D721Med (cell line): ENCODE measurements at places on chromosomes 2 and 18.

DNA sequence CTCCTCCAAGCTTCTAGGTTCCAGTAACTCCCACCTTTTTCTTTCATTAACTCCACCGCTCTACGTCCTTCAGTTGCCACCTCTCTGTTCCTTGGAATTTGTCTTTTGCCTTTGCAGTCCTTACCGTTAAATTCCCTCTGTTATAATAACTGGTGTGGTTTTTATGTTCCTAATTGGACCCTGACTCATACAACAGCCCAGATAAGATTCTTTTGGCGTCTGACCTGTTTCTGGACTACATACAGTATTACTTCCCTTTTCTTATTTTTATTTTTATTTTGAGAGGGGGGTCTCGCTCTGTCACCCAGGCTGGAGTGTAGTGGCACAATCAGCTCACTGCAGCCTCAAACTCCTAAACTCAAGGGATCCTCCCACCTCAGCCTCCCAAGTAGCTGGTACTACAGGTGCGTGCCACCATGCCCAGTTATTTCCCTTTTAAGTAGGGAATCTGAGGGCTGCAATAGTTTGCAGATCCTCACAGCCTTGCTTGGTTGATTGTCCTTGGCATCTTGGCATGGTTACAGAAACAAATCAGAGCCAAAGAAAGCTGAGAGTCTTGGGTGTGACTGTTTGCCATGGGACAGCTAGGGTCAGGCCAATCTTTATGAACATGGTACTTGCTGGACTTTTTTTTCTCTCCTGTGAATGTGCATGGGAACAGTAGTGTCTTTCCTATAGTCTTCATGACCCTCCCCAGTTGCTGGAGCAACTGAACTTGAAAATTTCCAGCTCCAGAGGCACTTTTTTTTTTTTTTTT, 22.0 kb downstream of the TCF23 start:
- no peak for DNase-seq

GRCh38 chr2:24945907-24946306, 25.8 kb downstream of the DNAJC27 start:
- no peak for DNase-seq

DNA sequence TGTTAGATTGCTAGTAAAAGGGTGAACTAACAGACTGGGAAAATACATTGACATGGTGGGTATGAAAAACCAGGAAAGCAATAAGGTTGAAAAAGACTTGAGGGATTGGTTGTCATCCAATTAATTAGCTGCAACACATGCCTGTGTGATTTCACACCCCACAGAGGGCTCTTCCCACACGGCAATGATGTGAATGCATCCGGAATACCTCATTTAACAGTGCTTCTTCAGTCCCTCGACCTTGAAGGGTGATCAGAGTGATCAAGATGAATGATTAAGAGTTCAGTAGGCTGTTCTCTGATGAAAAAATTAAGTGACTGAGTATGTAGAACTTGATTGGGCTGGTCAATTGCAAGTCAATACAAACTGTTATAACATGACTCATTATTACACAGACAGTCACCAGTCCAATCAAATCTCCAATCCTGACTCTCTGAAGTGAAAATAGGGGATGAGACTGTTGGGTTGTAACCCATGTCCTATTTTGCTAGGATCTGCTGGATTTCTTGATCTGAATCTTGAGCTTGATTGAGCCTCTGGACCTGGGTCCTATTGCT, 924.9 kb upstream of the FAM98A start:
- no peak for DNase-seq

DNA sequence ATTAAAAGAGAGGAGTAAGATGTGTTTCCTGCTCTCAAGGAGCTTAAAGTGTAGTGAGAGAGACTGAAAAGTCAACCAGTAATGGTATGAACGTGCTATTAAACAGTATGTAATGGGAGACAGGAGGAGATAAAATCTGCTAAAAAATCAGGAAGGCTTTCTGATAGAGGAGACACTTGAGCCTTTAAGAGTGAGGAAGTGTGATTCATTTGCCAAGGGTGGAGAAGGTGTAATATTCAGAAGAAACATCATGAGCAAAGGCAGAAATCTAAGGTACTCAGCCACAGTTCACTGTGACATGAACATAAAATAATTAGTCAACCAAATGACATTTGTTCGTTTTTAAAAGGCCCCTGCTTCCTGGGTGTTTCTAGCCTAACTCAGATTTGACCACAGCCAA, 137.8 kb upstream of the SKOR2 start:
- DNase-seq = no peak

DNA sequence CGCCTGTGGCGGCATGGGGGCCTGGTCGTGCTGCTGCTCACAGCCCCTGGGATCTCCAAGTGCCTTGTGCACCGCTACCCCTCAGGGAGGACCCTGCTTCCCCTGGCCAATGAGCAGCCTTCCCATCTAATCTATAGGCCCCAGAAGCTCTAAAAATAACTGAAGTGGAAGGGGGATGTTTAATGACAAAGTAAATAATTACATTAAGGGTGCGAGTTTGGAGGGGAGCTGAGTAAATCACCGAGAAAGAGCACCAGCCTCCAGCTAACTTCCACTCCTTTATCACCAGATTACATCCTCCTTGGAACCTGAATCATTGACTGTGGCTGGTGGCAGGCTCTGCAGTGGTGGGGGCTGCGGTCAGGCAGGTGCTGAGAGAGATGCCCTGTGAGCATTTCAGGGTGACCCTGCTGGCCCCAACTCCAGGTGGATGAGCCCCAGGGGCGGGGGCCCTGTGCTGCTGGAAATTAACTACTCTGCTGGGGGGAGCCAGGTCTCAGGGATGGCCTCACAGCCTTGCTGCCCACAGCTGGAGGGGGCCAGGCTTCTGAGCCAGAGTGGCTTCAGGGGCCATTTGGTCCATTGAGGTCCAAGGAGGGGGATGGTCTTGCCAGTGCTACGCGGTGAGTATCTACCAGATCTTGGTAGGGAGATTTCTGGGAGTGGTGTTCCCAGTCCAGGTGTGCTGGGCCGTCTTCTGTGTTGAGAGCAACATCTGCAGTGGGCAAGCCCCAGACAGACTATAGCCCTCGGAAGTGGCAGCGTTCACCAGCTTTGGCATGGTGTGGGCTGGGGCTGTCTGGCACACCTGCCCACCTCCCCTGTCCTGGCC, 74.2 kb downstream of the GLI2 start:
- no peak for DNase-seq

- DNase-seq = no peak
Measured at GRCh38 chr2:160581035-160581434, 87.4 kb upstream of the RBMS1 start.

DNA sequence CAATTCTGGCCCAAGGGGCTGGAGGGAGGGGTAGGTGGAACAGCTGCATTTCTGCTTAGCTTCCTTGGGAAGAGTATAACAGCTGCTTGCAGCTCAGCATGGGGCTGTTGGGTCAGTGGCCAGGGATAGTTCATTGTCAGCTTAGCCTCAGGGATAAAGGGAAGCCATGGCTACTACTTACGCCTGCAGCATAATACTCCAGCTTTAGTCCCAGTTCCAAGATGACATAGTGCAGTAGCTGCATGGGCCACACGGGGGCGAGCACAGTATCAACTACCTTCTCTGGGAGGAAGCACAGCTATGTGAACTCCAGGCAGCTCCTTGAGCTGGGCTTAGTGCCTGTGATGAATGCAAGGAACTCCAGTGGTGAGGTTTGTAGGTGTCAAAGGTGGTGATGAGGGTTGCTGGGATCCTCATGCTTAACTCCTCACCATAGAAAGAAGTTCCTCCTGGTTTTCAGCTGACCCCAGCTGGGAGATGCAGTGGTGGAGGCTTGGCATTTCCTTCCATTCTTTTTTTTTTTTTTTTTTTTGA, 35.4 kb upstream of the RHOB start:
- no peak for DNase-seq
